ENCODE measurements at places on chromosomes 6 and 20. TPM values are rescaled to one million over a fixed set of nuclear protein-coding genes. Genes with fewer than 3 reads are reported as not detected.

GRCh38 chr6:40308533-40309306, 278.4 kb downstream of the LRFN2 start:
- no peaks in the 10 kb centered on the region for H3K27me3 ChIP-seq
- no peaks in the 10 kb centered on the region for H3K36me3 ChIP-seq
- no peak overlapping the region for H3K4me3 ChIP-seq
- peak; percentile 41 for DNase-seq

- H3K4me3 ChIP-seq, result no peak overlapping the region
- H3K4me1 ChIP-seq, result no peaks in the 10 kb centered on the region
- no peaks in the 10 kb centered on the region for H3K27me3 ChIP-seq
Observed at GRCh38 chr6:44646355-44646754, 258.8 kb downstream of the CDC5L start.

Gene DCDC2
- total RNA-seq, result not detected

DNA sequence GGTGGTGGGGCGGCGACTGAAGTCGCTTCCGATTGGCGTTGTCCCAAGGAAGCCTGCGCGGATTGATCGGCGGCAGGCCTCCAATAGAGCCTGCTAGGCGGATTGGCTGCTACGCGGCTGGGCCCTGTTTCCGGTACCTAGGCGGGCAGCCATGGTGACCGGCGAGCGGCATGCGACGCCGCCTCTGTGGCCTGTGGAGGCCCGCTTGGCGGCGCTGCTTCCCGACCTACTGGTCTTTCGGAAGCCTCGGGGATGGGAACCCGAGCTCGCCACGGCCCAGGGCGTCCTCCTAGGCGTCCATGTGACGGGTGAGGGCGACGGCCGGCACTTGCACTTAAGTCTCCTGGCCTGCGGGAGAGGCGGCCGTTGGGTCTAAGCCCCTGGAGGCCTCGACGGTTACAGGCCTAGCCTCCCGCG, 28.1 kb downstream of the NFYA start:
- no peak overlapping the region for H3K4me3 ChIP-seq
- no peaks in the 10 kb centered on the region for H3K4me1 ChIP-seq
- H3K36me3 ChIP-seq, result peaks cover 48% of the 10 kb centered on the region
- no peak overlapping the region for H3K27ac ChIP-seq
- DNase-seq, result peak; percentile 27

DNA sequence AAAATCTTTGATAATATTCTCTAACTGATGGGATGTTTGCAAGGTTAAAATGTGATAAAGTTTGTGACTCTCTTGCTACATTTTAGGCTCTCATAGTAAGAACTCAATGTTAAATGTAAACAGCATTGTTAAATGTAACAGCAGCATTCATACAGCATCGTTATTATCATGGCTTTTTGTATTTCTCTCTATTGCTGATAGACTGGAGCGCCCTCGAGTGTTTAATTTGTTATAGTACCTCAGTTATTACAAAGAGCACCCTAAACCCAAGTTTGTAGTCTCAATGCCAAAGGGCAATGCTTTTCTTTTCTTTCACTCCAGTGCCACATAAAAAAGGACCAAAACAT, 14.9 kb upstream of the TTPAL start:
- no peaks in the 10 kb centered on the region for H3K36me3 ChIP-seq
- H3K4me3 ChIP-seq, result no peak overlapping the region
- no peaks in the 10 kb centered on the region for H3K27me3 ChIP-seq
- peak; percentile 27 for DNase-seq

DNA sequence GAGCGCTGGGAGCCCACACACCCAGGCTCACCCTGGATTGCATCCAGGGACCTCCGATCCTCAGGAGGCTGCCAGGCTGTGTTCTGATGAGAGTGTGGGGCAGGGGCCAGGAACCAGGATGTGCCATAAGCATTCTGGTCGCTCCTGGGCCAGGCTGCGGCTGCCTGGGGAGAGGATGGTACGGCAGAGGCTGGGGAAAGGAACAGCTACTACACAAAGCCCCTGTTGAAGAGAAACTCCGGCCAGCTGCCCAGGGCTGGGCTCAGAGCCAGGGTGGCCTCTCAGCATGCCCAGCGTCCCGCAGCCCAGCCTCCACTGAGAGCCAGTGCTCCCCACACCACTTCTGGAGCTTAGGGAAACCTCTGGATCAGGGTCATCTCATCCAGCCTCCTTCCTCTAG, 21.7 kb upstream of the OCSTAMP start:
- no peak for DNase-seq
- peaks cover 3% of the 10 kb centered on the region for H3K27me3 ChIP-seq
- H3K4me1 ChIP-seq, result no peaks in the 10 kb centered on the region
- no peak overlapping the region for H3K27ac ChIP-seq
- no peak overlapping the region for H3K4me3 ChIP-seq
- no peaks in the 10 kb centered on the region for H3K36me3 ChIP-seq

- no peak overlapping the region for H3K4me3 ChIP-seq
- H3K36me3 ChIP-seq, result no peaks in the 10 kb centered on the region
- H3K27me3 ChIP-seq, result no peaks in the 10 kb centered on the region
Observed at GRCh38 chr20:63140514-63141433, 75.2 kb downstream of the YTHDF1 start.

DNA sequence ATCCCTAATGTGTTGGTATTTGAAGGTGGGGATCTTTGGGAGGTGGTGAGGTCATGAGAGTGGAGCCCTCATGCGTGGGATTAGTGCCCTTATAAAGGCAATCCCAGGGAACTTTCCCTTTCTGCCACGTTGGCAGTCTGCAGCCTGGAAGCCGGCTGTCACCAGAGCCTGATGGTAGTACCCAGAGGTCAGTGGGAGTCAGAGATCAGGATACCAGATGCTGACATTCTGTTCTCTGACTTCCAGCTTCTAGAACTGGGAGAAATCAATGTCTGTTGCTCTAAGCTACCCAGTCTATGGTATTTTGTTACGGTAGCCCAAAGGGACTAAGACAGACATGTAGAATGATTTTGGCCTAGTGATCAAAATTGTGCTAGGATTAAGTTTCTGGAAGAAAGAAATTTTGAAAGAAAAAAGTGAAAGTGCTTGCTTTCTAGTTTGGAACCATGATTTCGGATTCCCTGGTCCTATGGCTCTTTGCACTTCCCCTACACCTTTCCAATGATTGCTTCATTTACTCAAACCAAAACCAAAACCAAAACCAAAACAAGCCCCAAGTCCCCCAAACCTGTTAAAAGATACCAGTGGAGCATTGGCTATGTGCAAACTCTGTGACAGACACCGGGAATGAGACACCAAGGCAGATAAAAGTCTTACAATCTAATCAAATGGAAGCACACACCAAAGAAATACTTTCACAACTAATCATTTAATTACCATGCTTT, 173.7 kb upstream of the ZNF217 start:
- H3K4me1 ChIP-seq, result no peaks in the 10 kb centered on the region
- no peak overlapping the region for H3K27ac ChIP-seq
- DNase-seq, result no peak
- H3K36me3 ChIP-seq, result no peaks in the 10 kb centered on the region
